ENCODE measurements at places on chromosomes 3 and 15.

DNA sequence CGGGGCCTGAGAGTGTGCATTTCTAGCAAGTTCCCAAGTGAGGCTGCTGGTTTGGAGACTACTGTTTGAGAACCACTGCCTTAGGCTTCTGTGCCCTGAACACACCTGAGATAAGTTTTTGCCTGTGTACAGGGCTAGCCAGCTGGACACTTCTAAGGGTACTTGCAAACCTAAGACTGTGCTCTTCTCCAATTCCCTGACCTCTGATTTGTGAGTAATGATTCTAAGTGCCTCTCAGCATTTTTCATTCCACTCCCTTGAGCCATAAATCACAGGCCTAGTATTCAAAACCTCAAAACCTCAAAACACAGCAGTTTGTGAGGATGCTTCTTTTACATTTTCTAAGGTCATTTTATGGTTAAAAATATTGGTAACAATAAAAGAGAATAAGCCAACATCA lies 148.4 kb downstream of the CHST2 start:
- no peak for DNase-seq

GRCh38 chr15:72033711-72034110 lies 84.2 kb downstream of the MYO9A start:
- no peak for DNase-seq

DNA sequence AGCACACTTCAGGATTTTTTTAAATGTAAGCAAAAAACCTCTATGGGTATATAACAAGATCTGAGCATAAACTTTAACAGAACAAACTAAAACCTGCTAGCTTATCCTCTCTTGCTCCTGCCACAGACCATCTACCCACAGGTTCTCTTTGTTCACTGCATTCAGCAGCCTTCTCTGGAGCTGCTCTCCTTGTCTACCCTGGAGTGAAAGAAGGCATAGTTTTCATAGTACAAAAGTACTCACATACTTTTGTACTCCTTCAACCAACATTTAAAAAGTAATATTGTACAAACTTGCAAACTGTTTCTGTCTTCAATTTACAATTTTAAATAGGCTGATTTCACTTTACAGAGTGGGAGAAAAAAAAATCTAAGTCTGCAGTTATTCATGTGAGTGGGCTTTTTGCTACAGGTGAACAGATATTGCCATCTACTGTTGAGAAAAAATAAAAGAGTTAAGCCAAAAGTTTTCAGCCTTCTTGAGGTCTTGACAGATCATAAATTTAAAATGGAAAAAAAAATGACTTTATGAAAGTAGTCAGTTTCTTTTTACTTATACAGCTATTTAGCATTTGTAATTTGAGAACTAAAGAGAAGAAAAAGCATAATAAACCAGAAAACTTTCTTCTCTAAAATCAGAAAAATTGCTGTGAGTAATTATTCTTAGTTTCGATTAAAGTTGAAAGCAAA lies 20.4 kb downstream of the TERC start:
- DNase-seq = peak; percentile 37

DNA sequence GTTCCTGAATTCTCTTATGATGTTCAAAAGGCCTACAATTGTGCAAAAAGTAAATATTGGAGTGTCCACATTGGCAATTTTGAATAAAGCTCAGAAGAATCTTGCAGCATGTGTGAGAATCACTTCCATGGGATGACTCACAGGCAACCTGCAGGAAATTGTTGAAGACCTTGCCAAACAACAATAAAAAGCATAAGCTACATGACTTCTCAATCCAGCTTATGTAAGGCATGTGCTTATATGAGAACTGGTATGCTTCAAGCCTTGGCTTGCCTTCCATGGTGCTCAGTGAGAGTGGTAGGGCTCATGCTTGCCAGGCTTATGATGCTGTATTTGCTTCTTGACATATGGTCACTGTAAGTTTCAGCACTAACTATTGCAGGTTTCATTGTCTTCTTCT lies 18.4 kb upstream of the BCHE start:
- DNase-seq = peak; percentile 15

DNA sequence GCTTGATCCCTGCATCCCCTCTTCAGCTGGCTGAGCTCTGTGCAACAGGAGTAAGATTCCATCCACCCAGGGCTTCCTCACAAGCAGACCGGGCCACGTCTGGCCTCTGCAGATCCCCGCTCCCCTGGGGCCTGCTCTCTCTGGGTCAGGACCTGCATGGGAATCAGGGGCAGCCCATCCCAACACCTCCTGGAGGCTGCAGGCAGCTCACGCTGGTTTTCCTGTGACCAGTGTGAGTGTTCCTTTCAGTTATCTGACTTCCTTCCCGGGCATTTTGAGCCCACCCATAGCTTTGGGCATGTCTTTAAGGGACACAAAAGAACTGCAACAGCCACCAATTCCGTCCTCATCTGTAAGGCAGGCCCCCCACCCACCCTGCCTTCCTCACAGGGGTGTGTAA lies 16.3 kb downstream of the NUP210 start:
- no peak for DNase-seq
